ENCODE measurements at places on chromosomes 6 and 20.

DNA sequence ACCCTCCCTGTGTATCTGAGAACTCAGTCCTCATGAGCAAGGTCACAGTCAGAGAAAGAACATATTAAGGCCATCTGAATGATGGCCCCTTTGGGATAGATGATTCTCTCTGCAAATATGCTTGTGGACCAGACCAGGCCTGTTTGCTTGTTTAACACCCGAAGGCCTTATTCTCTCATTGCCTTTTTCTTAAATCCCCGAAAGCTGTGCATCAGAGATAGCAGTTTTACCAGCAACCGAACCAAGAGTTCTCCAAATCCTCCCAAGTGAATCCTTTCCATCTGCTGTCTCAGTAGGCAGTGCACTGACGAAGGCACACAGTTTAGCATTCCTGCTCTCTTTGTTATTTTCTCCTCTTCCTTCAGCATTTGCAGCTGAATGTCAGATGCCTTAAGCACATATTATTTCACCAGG is 79.8 kb downstream of the TRMT6 start:
- DNase-seq, result no peak

DNA sequence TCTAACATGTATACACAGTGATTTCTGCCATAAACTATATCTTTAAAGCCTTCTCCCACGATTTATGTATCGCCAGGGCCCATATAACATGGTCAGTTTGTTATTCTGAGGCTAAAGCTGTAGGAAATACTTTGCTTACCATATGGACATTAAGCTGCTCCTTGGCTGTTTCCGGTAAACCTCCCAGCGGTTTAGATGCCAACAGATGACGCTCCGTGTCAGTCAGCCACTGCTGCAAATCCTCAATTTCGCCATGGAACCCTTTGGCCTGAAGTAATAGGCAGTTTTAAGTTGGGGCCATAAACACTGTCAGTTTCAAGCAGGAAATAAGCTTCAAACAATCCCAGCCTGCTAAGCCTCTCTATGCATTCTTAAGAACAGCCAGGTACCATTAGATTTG is 145.4 kb downstream of the DST start:
- no peak for DNase-seq

DNA sequence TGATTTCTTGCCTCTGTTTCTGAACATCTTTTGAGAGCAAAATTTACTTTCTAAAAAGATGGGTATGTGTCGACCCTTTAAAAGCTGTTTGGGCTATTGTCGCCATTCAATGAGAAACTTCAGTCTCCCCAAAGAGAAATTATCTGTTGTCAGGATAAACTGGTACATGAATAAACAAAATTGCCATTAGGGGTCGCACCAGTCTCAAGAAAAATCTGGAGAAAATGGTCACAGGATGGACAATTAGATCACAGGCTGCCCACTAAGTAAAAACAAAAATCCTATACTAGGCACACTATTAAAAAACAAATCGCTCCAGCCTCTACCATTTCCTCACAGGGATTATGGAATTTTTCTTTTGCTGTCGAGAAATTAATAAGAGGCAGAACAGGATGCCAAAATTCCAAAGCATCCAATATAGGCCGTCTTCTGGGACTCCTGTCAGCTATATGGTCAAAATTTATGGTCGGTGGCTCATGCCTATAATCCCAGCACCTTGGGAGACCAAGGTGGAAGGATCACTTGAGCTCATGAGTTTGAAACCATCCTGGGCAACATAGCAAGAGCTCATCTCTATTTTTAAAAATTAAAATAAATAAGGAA is 5.5 kb upstream of the HLA-E start:
- no peak for DNase-seq

GRCh38 chr20:59428441-59429205 is 128.2 kb downstream of the EDN3 start:
- no peak for DNase-seq

GRCh38 chr6:164010441-164011103 is 596.1 kb downstream of the QKI start:
- no peak for DNase-seq

- DNase-seq, result no peak
These were observed 7.5 kb upstream of the CCDC28A start for GRCh38 chr6:138765896-138766655.

- no peak for DNase-seq
These were observed at the start of gene TTBK1 for GRCh38 chr6:43242908-43243663. Gene TTBK1, plus strand, starts transcription at chr6:43243481. Its CDS starts 3,180 bp downstream, at chr6:43246661.

DNA sequence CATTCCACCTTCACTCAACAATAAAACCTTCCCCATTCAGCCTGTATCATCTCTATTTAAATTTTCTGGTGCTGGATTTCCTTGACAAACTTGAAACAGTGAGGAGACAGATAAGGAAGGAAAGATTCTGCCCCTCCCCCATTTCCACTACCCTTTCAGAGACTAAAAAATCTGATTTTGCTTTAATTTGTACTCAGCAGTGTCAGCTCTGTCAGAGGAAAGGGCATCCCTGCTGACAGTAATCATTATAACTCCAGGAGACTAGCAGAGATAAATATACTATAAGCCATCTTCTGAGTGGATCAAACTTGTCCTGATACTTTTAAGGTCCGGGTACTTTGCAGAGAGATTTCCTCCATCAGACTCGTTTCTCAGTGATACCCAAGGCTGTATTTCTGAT is 155.6 kb downstream of the SAMD5 start:
- DNase-seq, result no peak

DNA sequence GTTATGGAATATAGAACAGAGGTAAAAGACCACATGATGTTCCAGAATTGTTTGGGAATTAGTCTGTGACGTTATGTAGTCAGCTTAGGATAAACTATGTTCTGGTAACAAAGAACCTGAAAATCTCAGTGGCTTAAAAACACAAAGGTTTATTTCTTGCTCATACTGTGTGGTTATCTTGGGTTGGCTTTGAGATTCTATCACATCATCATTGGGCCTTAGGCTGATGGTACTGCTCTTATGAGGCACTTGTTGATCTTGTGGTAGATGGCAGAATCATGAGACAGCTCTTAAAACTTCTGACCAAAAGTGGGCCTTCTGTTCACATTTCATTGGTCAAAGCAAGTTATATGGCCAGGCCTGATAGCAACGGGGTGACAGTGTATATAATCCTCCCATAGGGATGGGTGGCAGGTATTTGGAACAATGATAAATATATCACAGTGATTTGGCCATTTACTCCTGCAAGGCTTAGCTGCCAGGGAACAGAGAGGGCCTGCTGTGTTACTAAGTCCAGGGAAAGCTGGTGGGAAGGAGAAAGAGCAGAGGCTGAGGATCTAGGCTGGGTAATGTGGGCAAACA is 13.5 kb downstream of the DHX35 start:
- no peak for DNase-seq

DNA sequence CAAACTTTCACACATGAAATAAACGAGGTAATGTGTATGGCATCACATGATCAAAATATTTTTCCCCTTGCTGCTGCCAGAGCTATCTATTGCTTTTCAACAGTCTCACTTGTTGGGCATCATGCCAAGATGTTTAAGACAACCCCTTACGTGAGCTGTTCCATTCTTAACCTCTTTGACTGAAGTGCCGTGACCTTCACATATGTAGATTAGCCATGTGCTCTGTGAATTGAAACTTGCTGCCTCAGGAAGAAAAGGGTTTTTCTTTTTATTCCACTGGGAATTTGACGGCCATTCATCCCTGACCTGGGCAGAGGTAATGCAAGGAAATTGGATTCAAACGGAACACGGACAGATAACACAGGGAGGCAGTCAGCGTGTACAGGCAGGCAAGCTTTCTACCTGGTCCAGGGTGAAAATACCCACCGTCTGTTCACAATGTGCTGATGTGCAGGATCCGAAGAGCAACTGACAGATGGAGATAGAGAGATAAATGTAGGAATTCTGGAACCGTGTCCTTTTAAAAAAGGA is 14.2 kb downstream of the ARID1B start:
- DNase-seq, result no peak

DNA sequence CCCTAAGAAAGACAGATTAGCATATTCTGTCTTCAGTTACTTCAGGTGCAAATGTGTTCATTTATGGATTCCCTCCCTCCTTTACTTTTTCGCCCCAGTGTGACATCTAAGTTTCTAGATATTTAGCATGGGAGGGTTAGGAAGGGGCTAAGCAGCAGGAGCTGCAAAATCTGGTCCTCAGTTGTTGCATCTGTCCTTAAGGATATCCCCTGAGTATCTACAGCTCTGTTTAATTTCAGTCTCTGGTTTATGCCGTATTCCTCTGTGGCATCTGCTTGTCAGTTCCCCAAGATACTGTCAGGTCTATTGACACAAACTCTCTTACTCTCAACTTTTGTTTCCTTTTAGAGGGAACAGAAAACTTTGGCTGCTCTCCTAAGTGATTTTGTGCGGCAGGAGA is 754.6 kb upstream of the MAP3K7 start:
- DNase-seq, result no peak

- DNase-seq, result no peak
These were observed 947.1 kb downstream of the TFAP2A start for GRCh38 chr6:9467741-9468140.

DNA sequence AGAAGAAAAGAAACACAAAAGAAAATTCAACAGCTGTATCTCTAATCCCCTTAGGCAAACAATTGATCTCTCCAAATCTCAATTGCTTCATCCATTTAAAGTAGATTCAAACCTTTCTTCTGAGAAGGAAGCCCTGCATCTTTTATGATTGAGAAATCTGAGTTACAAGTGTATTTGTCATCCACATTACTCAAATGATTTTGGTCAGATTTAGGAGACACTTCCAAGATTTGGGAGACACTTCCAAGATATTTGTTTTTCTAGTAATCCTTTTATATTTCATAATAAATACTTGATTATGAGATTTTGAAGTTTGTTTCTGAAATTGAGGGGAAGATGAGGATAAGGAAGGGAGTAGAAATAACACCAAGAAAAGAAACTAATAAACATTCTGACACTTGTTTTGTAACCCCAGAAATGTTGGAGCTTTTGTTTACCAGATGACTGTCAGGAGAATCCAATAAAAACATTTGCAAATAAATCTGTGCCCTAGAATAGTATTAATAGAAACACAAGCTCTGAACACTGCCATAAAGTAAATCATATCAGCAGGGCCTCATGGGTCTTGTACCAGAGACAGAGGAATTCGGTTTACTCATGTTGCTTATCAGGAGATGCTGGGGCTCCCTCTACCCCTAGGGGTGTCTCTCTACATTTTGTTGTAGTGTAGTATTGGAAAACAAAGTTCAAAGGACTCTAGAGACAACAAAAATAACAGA is 314.3 kb upstream of the NT5E start:
- DNase-seq, result no peak

DNA sequence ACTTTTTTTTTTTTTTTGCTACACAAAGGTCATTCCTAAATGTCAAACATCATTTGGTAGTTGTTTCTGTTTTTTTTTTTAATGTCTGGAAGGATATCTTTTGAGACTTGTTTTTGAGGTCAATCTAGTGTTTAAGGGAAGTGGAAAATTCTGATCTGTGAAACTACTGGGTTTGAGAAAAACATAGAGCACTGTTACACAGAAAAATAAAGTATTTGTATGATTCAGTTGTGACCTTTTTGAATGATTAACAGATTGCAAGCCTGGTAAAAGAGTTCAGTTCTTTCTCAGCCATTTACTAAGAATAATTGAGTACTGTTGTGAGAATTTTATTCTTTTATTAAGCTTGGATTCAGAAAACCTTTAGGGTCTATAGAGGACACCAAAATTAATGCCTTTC is 276.7 kb downstream of the ADGRB3 start:
- no peak for DNase-seq

DNA sequence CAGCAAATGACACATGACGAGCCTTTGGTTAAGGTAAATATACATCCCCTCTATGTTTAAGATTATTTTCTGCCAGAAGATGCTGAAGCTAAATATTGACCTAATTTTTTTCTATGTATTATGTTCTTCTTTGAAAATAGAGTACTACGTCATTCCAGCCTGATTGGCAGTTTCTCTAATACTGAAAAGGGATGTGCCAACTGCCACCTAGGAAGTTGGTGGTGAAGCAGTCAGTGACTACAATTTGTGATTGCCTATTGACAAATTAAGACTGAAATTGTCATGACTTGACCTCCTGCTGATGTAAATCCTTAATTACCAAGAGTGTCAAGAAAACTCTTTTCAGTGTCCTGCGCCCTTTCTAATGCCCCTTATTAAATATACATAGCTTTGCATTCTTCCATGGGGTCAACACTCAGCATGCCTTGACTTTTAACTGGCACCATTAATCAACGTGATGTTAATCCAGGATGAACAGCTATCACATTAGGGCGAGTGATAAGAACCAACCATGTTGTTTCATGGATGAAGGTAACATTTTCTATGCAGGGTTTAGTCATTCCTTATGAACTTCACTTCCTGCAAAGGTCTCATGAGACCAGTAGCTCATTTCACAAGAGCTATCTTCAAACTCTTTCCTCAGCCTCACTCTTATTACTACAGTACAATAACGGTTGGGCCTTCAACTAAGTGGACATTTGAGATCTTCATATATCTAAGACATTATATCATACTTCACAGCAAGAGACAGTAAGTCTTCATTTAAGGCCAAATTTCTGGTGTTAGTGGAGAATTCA is 22.5 kb upstream of the SGK1 start:
- no peak for DNase-seq

- no peak for DNase-seq
These were observed 493 bp downstream of the CRYBG1 start for GRCh38 chr6:106360989-106361430.

- DNase-seq, result no peak
These were observed 78.7 kb upstream of the SASH1 start for GRCh38 chr6:148263961-148264360.

DNA sequence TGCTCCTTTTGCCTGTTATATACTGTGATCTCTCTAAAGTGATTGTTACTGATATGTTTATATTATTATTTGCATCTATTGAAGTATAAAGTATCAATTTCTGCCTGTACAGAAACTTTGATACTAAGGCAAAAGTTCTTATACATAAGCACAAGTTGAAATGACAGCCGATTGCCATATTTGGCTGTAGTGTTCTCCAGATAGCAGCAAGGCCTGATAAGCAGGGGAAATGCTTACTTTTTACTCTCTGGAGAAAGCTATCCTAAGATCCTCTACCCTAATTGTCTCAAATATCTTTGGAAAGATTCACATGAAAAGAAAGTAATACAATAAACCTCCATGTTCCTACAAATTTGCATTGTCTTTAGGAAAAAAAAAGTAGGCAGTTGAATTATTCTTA is 31.4 kb downstream of the SENP6 start:
- no peak for DNase-seq

DNA sequence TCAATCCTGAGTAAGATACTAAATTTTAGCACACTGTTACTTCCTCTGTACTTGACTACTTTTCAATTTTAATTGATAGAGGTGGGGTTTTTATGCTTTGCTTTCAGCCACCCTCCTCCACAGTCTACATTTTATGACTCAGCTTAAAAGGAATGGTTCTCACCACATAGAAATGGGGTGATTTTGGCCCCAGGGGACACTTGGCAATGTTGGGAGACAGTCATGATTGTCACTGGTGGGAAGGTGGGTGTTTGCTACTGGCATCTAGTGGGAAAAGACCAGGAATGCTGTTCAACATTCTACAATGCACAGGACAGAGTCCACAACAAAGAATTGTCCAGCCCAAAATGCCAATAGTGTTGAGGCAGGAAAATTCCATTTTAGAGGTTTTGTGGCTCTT is 71.3 kb downstream of the PCSK2 start:
- no peak for DNase-seq

- DNase-seq, result no peak
These were observed 124.7 kb upstream of the MARCKS start for GRCh38 chr6:113732384-113732966.
